Heart left ventricle (tissue), 16 donors: ENCODE measurements at places on chromosomes 11 and 22.

DNA sequence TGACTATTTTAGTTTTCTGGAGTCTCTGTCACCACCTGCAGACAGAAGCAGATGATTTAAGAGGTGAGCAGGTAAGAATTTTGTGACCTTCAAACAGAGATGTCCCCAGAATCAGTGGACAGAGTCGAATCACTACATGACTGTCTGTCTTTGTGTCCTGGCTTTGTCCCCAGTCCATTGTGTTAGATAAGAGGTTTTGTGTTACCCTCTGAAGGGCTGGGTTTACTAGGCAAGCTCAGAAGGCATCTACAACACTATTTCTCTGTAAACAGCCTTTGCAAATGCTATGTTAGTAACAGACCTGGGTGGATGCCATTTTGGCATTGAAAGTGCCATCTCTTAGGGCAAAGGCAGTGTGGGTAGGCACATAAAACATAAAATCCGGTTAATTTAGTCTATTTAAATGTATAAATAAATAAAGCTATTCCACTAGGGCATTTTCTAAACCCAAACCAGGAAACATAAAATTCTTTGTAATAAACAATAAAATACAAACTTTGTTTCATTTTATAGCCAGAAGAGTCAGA lies 40.3 kb upstream of the CADM1 start:
- no peak overlapping the region for H3K4me3 ChIP-seq
- H3K4me1 ChIP-seq = no peaks in the 10 kb centered on the region
- no peak overlapping the region for H3K27ac ChIP-seq
- H3K36me3 ChIP-seq = no peaks in the 10 kb centered on the region

GRCh38 chr22:40668611-40669411 lies 10.5 kb upstream of the MCHR1 start:
- peak overlapping the region; percentile 87 for H3K27ac ChIP-seq
- H3K27me3 ChIP-seq = no peaks in the 10 kb centered on the region
- H3K4me1 ChIP-seq = peaks cover 25% of the 10 kb centered on the region

- H3K36me3 ChIP-seq = no peaks in the 10 kb centered on the region
- H3K27ac ChIP-seq = peak overlapping the region; percentile 91
- H3K4me3 ChIP-seq = peak overlapping the region; percentile 21
Observed at GRCh38 chr22:49934891-49935557, 16.6 kb downstream of the CRELD2 start.

GRCh38 chr11:108596701-108597100 lies 3.1 kb upstream of the EXPH5 start:
- no peak overlapping the region for H3K4me3 ChIP-seq
- peaks cover 7% of the 10 kb centered on the region for H3K4me1 ChIP-seq
- no peaks in the 10 kb centered on the region for H3K36me3 ChIP-seq
